ENCODE measurements at places on chromosomes 11 and 22.

DNA sequence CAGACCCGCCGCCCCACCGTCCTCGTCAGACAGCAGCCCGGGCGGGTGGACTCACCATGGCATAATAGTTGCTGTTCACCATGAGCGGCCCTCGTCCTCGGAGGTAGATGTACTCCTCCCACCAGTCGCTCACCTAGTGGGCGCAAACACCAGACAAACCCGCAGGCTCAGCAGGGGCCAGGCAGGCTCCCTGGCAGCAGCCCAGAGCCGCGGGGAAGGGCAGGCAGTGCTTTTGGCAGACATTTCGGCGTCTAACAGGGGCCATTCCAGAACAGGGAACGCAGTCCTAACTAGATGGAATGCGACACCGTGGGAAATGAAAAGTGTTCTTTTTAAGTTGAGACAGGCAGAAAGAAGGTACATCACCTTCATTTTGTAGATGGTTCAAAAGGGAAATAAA lies 44.9 kb downstream of the CPT1A start:
- DNase-seq: no peak

GRCh38 chr22:28955817-28956216 lies 72.4 kb downstream of the ZNRF3 start:
- peak; percentile 53 for DNase-seq

DNA sequence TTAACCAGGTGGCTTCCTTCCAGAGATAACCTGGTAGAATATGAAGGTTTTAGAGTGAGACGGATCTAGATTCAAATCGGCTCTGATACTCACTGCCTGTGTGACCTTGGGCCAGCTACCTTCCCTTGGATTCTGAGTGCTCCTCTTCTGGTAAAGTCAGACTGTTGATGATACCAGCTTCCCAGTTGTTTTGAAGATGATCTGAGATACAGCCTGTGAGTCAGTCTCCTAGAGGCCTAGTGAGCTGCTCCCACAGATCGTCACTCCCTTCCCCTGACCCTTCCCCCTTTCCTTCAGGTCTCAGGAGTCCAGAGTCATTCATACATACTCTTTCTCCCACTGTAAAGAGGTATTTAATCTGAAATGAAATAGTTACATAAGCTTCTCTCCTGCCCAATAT lies 207.8 kb downstream of the GRIK4 start:
- DNase-seq: no peak

DNA sequence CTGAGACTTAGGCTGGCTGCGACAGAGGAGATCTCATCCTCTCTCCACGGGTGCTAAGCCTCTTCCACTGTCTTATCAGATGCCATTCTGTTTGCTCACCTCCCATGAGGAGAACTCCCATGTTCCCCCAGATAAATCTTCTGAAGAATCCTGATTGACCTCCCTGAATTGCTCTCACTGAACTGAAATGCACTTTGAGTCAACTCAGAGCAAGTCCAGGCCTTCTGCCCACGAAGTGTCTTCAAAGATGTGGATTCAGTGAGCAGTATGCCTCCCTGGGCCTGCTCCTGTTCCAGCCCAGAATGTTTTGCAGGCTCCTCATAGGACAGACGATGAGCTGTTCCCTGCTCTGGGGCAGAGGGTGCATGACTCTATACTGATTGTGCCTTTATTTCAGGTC lies 17.4 kb downstream of the TUB start:
- DNase-seq: no peak

DNA sequence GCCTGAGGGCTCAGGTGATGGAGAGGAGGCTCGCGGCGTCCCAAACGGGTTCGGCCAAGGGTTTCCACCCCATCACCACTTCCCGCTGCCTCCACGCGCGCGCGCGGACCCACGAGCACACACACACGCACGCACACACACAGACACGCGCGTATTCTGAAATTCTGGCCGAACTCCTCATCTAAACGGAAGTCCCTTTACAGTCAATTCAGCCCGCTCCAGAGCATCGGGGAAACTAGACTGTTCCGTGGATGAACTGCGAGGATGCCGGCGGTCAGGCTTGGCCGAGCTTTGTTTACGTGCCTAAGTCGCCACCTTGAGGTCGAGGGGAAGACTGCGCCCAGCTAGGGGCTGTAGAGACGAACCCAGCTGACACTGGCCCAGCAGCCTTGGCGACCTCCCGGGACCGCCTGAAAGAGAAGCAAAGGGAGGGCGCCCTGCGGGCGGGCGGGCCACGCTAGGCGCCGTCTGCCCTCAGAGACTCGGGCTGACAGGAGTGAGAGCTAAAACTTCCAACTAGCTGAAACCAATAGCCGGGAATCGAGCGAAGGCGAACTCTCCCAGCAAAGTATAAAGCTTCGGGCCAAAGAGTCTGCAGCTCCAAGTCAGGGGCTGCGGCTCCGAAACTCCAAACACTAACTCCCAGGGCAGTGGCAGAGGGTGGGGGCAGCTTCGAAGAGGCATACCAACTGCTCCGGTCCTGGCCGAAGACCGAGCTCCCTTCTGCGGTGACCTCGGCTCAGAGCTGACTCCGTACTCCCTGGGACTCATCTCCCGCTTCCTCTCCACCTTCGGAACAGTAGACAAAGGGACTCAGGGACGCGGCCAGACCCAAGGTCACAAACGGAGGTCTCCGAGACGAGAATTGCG lies 124.7 kb upstream of the C11orf58 start:
- DNase-seq: no peak

All from stimulated activated CD8-positive, alpha-beta memory T cell treated with anti-CD3 and anti-CD28 coated beads, Interleukin-12 subunit alpha, Interleukin-12 subunit beta, amount 100 ng/mL, for 4 hours (primary cell).